ENCODE measurements at places on chromosomes 5 and 9. TPM values are rescaled to one million over a fixed set of nuclear protein-coding genes. Genes with fewer than 3 reads are reported as not detected.

Gene IL11RA
- 16.3 TPM for total RNA-seq

Gene TIMD4
- not detected for total RNA-seq

Gene GPR21
- total RNA-seq = 1.1 TPM

Gene PTGES
- total RNA-seq = 48.9 TPM

Gene EXD3
- 9.5 TPM for total RNA-seq

Gene PCDHB8
- 0.32 TPM for total RNA-seq

Gene ZNF879
- 4.1 TPM for total RNA-seq

Gene ARHGEF37
- 1.8 TPM for total RNA-seq

Gene CDH9
- not detected for total RNA-seq

Gene FOXD4L5
- total RNA-seq = 0.09 TPM

Gene MZB1
- total RNA-seq = not detected

Gene SLC6A19
- total RNA-seq = not detected

Gene IRX2
- total RNA-seq = 3.3 TPM

Gene ZNF883
- total RNA-seq = 2.4 TPM

Gene NEUROG1
- not detected for total RNA-seq

Gene BAG1
- total RNA-seq = 23.3 TPM

Gene NOXA1
- total RNA-seq = 0.26 TPM

Gene FOXD4L4
- 0.32 TPM for total RNA-seq

Gene ATOX1
- total RNA-seq = 85.0 TPM

Gene CORO2A
- under 0.01 TPM for total RNA-seq

Gene GZMA
- not detected for total RNA-seq

Gene BNC2
- total RNA-seq = 28.8 TPM

Gene IRX1
- total RNA-seq = 0.09 TPM

Gene RAD1
- total RNA-seq = 33.4 TPM

Gene BSPRY
- total RNA-seq = not detected

Gene PCDHGC5
- total RNA-seq = 3.5 TPM

Gene NFIB
- 10.7 TPM for total RNA-seq

Gene CNTNAP3
- 3.5 TPM for total RNA-seq

Gene DND1
- 0.17 TPM for total RNA-seq

Gene NTMT1
- 25.1 TPM for total RNA-seq

Gene C9
- 0.16 TPM for total RNA-seq

Gene SPARC
- total RNA-seq = 832 TPM

Gene CFAP77
- total RNA-seq = not detected

Gene MACIR
- total RNA-seq = 5.8 TPM

Data from bronchial smooth muscle cell (primary cell).